ENCODE measurements at places on chromosomes 4 and X.
A peak's percentile ranks its signal among the peaks of the same experiment; 100 is the strongest.

DNA sequence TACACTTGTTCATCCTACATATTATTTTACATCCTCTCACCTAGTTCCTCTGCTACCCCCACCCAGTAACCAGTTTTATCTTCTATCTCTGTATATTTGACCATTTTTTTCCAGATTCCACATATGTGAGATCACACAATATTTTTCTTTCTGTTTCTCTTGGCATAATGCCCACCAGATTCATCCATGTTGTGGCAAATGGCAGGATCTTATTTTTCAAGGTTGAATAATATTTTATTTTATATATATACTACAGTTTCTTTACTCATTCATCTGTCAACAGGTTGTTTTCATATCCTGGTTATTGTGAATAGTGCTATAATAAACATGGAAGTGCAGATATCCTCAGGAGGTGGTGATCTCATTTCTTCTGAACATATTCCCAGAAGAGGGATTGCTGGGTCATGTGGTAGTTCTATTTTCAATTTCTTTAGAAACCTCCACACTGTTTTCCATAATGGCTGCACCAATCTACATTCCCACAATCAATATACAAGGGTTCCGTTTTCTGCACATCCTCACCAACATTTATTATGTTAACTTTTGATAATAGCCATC is 48.2 kb downstream of the THAP9 start:
- no peak for DNase-seq

- peak; percentile 6 for DNase-seq
Measured at GRCh38 chr4:169485791-169486742, 126.3 kb downstream of the NEK1 start.

GRCh38 chr4:26884486-26884988 is 23.9 kb downstream of the STIM2 start:
- no peak for DNase-seq

DNA sequence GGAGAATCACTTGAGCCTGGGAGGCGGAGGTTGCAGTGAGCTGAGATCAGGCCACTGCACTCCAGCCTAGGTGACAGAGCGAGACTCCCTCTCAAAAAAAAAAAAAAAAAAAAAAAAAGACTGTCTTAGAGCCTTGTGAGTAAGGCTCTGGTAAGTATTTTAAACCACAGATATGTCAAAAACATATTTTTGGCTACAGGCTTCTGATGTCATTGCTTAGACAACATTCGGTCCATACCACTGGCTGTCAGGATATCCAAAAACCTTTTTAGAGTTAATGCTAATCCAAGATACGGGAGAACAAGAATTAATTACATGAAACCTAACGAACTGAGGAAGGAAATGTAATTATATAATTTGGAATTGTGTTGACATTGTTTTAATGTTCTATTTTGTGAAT is 999.5 kb upstream of the PABPC4L start:
- DNase-seq = no peak

GRCh38 chrX:13821738-13822137 is 4.8 kb upstream of the GPM6B start:
- DNase-seq = no peak

DNA sequence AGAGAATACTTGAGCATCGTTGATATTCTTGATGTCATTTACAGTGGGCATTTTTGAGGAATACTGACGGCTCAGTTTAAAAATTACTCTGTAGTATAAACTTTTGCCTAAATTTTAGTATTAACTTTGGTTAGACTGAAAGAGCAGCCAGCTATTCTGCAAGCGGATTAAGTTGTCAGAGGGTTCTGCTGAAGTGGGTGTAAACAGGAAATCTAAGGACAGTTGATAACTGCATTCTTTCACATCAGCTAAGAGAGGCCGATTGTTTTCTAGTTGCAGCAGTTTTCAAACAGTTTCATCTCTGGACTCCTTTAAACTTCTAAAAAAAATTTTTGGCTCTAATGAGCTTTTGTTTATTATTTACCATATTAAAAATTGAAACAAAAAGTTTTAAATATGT is 149.6 kb downstream of the RAPGEF2 start:
- no peak for DNase-seq

- DNase-seq = no peak
Measured at GRCh38 chr4:181345931-181346330, 897.3 kb upstream of the TENM3 start.

GRCh38 chrX:111868726-111869638 is 7.0 kb upstream of the TRPC5OS start:
- peak; percentile 78 for DNase-seq

DNA sequence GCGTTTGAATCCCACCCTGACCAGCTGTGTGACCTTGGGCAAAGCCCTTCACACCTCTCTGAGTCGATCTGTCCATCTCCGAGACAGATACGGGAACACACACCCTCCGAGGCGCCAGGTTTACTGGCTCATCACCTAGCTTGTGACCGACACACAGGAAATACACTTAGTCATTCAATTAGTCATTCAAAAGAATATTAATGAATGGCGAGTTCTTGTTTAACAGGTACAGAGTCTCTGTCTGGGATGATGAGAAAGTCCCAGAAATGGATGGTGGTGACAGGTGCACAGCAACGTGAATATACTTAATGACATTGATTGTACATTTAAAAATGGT is 80.6 kb downstream of the PPP2R2C start:
- no peak for DNase-seq

- DNase-seq = no peak
Measured at GRCh38 chrX:98299785-98300184, 1416.1 kb downstream of the RPA4 start.

- DNase-seq = peak; percentile 74
Measured at GRCh38 chr4:53671757-53672156, 80.5 kb upstream of the LNX1 start.

- DNase-seq = no peak
Measured at GRCh38 chr4:48234575-48234974, 35.1 kb downstream of the TEC start.

GRCh38 chr4:151717909-151718628 is 42.7 kb downstream of the GATB start:
- peak; percentile 44 for DNase-seq

GRCh38 chr4:122117743-122118142 is 34.4 kb upstream of the BLTP1 start:
- no peak for DNase-seq

DNA sequence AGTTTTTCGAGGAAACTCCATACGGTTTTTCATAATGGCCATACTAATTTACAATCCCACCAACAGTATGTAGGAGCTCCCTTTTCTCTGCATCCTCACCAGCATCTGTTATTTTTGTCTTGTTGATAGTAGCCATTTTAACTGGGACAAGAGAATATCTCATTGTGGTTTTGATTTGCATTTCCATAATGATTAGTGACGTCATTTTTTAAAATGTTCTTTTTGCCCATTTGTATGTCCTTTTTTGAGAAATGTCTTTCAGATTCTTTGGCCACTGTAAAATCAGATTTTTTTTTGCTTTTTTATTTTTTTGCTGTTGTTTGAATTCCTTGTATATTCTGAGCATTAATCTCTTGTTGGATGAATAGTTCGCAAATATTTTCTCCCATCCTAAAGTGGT is 243.9 kb downstream of the TRIML1 start:
- DNase-seq = no peak

- no peak for DNase-seq
Measured at GRCh38 chr4:124790471-124790870, 77.9 kb upstream of the ANKRD50 start.

DNA sequence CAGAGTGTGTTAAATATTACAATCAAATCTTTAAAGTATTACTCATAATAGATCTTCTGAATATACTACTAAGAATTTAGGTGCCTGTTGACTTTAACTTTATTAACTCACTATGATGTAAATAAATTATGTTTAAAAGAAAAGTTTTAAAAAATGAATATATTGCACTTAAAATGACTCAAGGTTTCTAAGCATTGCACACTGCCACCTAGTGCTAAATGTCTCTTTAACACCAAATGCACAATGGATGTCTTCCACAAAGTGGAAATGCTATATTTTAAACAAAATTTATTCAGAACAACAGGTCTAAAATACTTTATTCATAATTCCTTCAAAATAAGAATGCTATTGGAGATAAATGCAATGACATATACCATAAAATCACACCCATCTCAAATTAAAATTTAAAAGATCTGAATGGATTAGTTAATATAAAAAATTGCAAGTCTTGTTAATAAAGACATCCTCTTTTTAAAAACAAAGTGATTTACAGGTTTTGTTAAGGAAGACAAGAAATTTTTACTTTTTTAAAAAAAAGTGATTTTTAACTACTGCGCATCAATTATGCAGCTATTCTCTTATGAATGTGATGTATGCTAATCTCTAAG is 5.5 kb downstream of the INPP4B start:
- no peak for DNase-seq

DNA sequence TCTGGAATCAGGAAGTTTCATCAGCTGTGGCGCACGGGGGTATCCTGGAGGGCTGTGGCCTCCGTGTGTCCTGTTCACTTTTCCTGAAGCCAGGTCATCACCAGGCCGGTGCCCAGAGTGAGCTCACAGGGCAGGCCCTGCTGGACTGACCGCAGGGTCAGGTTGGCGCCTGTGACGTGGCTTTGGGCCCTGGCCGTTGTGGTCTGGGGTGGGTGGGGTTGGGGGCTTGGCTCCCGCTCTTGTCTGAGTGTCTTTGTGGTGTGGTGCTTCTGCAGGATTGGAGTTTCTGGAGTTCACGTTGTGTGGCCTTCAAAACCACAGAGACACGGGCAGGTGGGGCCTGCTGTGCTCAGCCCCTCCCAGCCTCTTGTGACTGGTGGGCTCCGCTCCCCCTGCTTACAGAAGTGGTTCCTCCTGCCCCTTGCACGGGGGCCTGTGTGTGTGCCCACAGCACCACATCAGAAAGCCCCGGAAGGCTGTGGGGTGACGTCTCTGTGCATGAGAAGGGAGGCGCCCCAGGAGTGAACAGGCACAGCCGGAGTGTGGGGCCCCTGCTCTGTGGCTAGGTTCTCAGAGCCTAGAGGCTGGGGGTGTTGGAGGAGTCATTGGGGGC is 9.5 kb downstream of the RGS12 start:
- no peak for DNase-seq
